ENCODE measurements at places on chromosomes 5 and 9. TPM values are rescaled to one million over a fixed set of nuclear protein-coding genes. Genes with fewer than 3 reads are reported as not detected.

The FGD3 gene
- 0.95 TPM for polyA plus RNA-seq

The SLC9A3 gene
- polyA plus RNA-seq, result 0.39 TPM

The TOR4A gene
- polyA plus RNA-seq, result 2.1 TPM

The ECPAS gene
- 50.8 TPM for polyA plus RNA-seq

The CAMK2A gene
- polyA plus RNA-seq, result not detected

The ABCA2 gene
- 7.0 TPM for polyA plus RNA-seq

The POU5F2 gene
- polyA plus RNA-seq, result 0.14 TPM

The CAMK4 gene
- 4.2 TPM for polyA plus RNA-seq

The TSLP gene
- polyA plus RNA-seq, result 2.1 TPM

The GPR150 gene
- polyA plus RNA-seq, result 0.47 TPM

The ORM2 gene
- 0.76 TPM for polyA plus RNA-seq

The SPINK4 gene
- polyA plus RNA-seq, result not detected

The ERAP2 gene
- polyA plus RNA-seq, result 0.73 TPM

The RANBP6 gene
- 9.4 TPM for polyA plus RNA-seq

The CDHR2 gene
- polyA plus RNA-seq, result 0.17 TPM

The IFNA13 gene
- polyA plus RNA-seq, result not detected

The TEK gene
- polyA plus RNA-seq, result 1.9 TPM

The FBP1 gene
- polyA plus RNA-seq, result 3.0 TPM

The ACOT12 gene
- 0.54 TPM for polyA plus RNA-seq

All from GM23338 (cell line).